GM06990 (cell line): ENCODE measurements at places on chromosomes 1 and 21.

DNA sequence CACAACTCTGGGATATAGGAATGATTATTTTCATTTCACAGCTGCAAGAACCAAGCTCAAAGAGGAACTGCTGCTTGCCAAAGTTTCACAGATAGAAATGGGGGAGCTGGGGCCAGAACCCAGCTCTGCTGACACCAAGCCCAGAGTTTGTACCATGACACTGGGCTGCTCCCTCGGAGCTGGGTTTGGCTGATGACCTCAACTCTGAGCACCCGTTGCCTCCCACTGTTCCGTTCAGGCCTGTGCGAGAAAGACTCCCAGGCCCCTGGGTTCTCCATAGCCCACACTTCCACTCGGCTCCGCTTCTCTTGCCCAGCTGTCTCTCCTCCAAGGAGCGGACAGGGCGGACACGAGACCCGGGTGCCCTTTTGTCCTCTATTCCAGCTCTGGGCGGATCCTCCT lies 55.2 kb downstream of the NGF start:
- no peak for DNase-seq

- DNase-seq: no peak
These were observed 56.2 kb downstream of the NTNG1 start for GRCh38 chr1:107196973-107197562.

GRCh38 chr1:93440272-93440671 lies 7.6 kb upstream of the FNBP1L start:
- DNase-seq: no peak

DNA sequence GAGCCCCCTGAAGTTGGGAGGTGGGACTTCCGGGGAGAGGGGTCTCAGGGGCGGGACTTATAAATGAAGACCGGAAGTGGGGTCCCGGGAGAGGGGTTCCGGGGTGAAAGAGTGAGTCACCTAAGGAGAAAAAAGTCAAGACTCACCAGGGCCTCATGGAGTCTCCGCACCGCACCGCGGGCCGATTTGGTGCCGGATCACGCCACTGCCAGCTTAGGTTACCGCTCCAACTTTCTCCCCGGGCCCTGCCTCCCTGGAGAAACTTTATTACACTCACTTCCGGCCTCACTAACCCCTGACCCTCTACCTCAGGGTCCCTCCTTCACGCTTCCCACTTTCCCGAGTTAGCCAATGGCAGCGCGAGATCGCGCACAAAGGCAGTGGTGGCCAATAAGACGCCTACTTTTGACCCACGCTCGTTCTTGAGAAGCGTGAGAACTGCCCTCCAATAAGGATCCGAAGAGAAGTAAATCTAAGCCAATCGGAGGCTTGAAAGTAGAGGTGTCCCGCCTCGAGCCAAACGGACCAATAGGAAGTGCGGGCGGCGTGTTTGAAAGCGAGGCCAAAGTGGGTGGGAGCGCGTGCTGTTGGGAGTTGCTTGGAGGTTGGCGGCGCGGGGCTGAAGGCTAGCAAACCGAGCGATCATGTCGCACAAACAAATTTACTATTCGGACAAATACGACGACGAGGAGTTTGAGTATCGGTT lies at the start of gene CKS1B:
CKS1B (plus strand) TSS at position 580 of the 706 bp plus-strand sequence; CDS start at position 645, 65 bp downstream.
- peak; percentile 94 for DNase-seq

DNA sequence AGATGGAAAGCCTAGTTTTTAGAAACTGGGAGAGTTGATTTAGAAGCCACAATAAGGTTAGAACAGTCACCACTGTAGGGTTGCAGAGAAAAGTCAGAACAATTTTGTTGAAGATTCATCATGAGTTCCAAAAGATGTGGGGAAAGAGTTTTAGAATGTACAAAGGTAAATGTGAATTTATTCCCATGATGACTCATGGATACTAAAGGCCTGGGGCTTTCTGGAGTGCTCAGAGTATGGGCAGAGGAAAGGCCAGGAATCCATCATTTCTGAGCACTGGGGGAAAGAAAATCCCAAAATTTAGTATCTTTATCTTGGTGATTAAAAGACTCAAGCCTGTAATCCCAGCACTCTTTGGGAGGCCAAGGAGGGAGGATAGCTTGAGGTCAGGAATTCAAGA lies 17.8 kb downstream of the YBX1 start:
- DNase-seq: no peak

- no peak for DNase-seq
These were observed 14.8 kb downstream of the VANGL1 start for GRCh38 chr1:115656461-115657077.

DNA sequence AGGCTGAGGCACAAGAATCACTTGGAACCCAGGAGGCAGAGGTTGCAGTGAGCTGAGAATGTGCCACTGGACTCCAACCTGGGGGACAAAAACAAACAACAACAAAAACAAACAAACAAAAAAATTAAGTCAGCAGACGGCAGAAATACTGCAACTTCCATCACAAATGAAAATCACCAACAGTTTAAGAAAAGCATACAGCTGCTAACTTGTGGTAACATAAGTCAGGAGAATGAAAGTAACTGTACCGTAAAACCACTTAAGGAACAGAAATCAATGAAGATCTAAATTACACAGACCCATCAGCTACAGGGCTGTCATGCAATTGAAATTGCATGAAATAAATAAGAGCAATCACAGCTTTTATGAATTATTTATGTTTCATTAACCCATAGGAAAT lies 25.0 kb downstream of the MCOLN2 start:
- DNase-seq: no peak

GRCh38 chr1:235050911-235051360 lies 77.7 kb downstream of the TOMM20 start:
- DNase-seq: peak; percentile 80

- no peak for DNase-seq
These were observed 339.7 kb downstream of the USP25 start for GRCh38 chr21:16069178-16070112.

- no peak for DNase-seq
These were observed 38.9 kb upstream of the ZBTB18 start for GRCh38 chr1:244012202-244012601.

DNA sequence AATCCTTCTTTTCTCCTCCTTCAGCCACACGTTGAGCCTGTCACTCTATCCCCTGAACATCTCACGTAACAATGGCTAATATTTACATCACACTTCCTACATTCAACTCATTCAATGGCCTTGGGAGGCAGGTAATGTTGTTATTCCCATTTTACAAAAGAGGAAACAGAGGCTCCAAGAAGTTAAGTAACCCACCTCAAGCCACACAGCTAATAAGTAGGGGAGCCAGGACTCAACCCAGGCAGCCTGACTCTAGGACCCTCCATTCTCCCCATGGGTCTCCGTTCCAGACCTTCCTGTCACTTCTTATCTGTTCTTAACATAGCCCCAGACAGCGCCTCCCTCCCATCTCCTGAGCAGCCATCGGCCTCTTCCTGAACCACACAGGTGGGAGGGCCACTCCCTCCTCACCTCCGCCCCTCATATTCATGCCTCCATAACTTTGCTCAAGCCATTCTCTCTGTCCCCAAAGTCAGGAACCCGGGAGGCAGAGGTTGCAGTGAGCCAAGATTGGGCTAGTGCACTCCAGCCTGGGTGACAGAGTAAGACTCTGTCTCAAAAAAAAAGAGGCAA lies 2.2 kb downstream of the PADI4 start:
- DNase-seq: no peak

DNA sequence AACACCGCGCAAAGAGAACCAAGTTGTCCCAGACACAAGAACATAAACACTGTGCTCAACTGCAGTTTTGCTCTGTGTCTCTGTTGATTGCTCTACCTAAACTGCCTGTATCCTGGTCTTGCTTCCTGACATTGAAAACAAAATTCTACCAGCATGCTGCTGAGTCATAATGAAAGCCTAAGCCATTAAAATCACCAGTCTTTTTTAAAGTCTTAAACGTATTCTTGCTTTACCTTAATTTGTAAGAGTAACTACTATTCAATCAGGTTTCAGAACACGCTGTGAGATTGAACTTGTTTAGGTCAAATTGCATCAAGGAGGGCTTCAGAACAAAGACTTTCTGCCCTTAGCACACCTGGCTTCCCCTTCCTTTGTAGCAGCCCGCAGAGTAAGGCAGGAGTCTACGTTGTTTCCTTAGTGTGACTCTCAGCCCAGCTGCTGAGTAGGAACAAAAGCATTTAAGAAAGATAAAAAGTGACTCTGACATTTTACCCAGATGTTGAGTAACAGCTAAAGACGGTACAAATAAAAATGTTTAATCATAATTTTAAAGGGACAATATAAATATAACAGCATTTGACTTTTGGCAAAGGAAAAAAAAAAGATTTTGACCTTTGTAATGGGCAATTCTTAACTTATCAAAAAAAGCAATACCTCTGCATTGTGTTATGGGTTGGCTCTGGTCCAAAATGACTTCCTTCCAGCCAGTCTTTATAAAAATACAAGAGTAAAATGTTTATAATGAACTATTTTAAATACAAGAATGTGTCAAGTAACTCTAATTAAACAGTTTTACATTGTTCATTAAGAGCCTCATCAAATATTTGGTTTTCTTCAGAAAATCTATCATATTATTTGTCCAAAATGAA lies 186.9 kb upstream of the ADGRL4 start:
- DNase-seq: peak; percentile 35

GRCh38 chr1:180643693-180644092 lies 11.9 kb downstream of the XPR1 start:
- no peak for DNase-seq

GRCh38 chr1:31790140-31790539 lies 25.7 kb downstream of the SPOCD1 start:
- DNase-seq: no peak

DNA sequence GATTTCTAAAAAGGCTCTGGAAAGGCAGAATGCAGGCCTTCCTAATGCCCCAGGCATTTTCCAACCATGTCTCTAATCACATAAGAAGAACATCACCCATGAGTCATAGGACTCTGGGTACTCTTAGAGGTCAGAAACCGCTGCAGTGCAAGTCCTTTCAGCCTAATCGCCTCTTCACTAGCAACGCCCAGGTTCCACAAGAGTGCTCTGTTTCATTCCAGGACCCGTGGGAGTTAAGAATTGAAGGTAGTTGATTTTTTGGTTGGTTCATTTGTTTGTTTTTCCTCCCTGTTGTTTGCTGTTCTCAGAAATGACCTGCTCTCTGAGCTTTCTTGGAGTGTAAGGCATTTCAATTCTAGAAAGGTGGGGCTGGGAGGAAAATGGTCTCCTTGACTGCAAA lies 123.2 kb downstream of the NR5A2 start:
- no peak for DNase-seq

GRCh38 chr1:151991663-151992302 lies 1.9 kb downstream of the S100A10 start:
- DNase-seq: no peak

- DNase-seq: no peak
These were observed 56.9 kb upstream of the GUCA2A start for GRCh38 chr1:42221456-42221855.

DNA sequence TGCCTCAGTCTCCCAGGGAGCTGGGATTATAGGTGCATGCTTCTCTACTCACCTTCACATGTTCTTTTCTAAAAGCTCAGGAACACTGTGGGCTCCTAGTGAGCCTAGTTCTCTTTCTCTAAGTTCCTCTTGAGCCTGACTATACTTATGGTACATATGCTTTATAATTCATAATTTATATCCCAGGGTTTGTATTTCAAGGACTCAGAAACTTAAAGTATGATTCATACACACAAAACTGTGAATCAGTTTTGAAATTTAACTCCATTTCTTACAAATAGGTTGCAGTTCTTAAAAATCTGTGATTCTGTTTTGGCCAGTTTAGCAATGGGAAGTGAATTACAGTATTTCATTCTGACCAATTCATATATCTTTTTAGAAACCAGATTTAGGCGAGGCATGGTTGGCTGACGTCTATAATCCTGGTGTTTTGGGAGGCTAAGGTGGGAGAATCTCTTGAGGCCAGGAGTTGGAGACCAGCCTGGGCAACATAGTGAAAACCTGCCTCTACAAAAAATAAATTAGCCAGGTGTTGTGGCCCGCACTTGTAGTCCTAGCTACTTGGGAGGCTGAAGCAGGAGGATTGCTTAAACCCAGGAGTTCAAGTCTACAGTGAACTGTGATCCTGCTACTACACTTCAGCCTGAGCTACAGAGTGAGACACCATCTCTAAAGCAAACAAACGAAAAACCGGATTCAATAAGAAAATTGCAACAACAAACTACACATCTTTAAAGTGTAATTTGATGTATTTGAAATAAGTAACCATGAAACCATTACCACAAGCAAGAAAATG lies 15.6 kb downstream of the RASAL2 start:
- DNase-seq: no peak

GRCh38 chr1:20344738-20345137 lies 54.1 kb downstream of the VWA5B1 start:
- no peak for DNase-seq

DNA sequence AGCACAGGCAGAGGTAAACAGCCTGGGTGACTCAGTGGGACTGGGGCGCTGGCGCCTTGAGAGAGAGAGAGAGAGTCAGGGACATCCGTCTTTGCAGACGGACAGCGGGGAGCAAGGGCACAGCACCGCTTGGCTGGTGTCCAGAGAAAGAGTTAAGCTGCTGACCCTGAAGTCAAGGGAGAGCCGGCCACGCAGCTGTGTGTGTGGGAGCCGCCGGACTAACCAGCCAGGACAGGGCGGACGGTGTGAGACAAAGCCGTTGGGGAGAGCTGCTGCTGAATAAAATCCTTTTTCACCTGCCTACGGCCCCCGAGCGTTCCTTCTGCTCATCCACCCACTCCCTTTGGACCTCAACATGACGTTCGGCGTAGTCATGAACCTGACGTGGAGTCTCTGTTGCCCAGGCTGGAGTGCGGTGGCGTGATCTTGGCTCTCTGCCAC lies 14.5 kb downstream of the CFAP74 start:
- no peak for DNase-seq

DNA sequence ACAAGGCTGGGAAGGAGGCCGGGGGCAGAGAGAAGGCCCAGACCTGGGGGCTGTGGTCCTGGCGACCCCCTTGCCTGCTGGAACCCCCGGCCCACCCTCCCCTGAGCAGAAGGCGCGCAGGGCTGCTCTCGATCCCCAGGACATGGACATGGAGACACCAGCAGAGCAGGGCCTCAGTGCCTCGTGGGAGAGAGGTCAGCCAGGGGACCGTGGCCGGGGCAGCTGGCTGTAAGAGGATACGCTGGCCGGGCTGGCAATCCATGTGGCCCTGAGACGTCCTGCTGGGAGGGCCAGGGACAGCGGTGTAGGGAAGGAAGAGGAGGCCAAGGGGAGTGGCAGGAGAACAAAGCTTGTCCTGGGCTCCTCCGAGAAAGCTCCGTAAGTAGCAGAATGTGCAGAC lies 132.2 kb downstream of the CASZ1 start:
- no peak for DNase-seq

- DNase-seq: no peak
These were observed 29.4 kb upstream of the TMPRSS2 start for GRCh38 chr21:41537356-41537755.

- peak; percentile 65 for DNase-seq
These were observed at the start of gene ZBTB8B for GRCh38 chr1:32464716-32465577. Gene ZBTB8B (plus strand): TSS chr1:32465072. CDS start chr1:32470625, 5,553 bp downstream.

GRCh38 chr1:154556422-154556821 lies 2.0 kb downstream of the UBE2Q1 start:
- DNase-seq: no peak

- DNase-seq: no peak
These were observed 18.0 kb upstream of the ETV3L start for GRCh38 chr1:157117527-157118057.

DNA sequence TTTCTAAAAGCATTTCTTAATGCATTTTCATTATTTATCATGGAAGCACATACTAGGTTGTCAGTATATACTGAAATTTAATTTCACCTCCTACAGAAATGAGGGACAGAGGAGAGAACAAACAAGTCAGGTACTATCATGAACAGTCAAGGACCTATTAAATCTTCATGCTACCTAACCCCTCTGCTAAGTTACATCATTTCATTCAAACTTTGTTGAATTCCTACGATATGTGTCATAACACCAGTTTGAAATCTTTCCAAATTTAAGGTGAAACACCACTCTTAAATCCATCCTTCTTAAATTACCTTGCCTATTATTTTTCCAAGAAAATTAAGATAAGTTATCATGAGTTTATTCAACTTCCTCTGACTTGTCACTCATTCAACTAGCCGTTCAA lies 78.9 kb downstream of the DENND1B start:
- no peak for DNase-seq
